Nucleus accumbens (tissue), 56 donors: ENCODE measurements at places on chromosomes 7 and 10.

- no peak for DNase-seq
Observed at GRCh38 chr7:117587931-117588330, 108.1 kb downstream of the CFTR start.

- no peak for DNase-seq
Observed at GRCh38 chr10:106930751-106931150, 233.8 kb downstream of the SORCS1 start.

GRCh38 chr7:31052487-31052840, 356 bp downstream of the ADCYAP1R1 start:
- no peak for DNase-seq

DNA sequence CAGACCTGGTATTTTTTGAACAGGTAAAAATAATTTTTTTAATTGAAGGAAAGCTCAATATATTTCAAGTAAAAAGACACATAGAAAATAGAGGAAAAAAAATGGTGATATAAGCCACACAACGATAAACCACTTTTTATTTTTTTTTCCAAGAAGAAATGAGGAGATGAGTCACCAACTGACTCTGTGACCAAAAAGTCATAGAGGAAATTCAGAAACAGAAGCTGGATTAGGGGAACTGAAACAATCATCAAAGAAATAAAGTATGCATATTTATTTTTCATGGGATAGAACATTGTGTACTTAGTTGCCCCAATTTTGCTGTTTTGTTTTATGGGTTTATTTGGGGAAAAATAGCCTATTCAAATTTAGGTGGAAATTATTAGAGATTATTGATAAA, 176.8 kb upstream of the AGR3 start:
- no peak for DNase-seq

DNA sequence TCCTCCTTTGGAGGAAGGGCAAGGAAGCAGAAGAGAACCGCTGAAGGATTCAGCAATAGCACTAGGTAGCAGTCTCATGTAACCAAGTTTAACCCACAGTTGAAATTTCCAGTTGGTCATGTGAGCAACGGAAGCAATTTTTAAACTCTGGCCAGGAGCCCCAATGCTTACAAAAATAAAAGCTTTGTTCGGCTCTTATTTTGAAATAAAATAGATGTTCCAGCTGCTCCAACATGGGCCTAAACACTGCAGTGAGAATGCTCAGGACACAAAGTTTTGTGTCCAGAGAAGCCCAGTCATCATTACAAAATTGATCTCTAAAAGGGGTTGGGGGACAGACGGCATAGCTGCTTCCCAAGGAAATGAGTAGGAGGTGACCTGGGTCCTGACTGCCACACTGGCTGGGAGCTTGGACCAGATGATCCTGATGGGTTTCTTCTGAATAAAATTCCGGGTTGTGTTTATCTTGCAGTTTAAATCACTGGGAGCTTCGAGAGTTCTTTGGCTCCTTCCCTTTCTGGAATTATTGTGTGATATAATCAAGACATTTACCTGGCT, 452 bp upstream of the TMEM140 start:
- no peak for DNase-seq

GRCh38 chr10:116708391-116708821, 34.0 kb downstream of the HSPA12A start:
- DNase-seq = no peak

- no peak for DNase-seq
Observed at GRCh38 chr10:111646021-111646420, 537.5 kb downstream of the GPAM start.

- no peak for DNase-seq
Observed at GRCh38 chr7:129308047-129308446, 83.2 kb downstream of the AHCYL2 start.

GRCh38 chr10:110504111-110504735, 6.5 kb downstream of the DUSP5 start:
- no peak for DNase-seq

- no peak for DNase-seq
Observed at GRCh38 chr10:46297406-46298204, 10.8 kb downstream of the ANTXRL start.

- no peak for DNase-seq
Observed at GRCh38 chr10:101725296-101726114, 30.5 kb upstream of the FBXW4 start.

- no peak for DNase-seq
Observed at GRCh38 chr7:28121496-28121895, 59.1 kb downstream of the JAZF1 start.

DNA sequence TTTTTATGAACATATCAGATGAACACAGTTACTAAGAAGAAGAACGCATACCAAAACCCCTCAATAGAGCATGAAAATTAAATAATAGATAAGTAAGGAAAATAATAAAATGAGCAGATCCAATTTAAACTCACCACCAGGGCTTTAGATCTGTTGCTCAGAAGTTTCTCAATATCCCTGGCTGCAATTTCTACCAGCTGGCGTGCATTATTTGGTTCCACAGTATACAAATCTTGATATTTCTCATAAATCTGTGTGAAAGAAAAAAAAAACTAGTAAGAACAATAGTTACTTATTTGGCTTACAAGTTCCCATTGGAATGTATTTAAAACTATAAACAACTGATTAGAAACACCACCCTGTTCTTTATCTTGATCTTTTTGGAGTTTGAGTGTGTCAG, 108.6 kb downstream of the CACNA2D1 start:
- no peak for DNase-seq

DNA sequence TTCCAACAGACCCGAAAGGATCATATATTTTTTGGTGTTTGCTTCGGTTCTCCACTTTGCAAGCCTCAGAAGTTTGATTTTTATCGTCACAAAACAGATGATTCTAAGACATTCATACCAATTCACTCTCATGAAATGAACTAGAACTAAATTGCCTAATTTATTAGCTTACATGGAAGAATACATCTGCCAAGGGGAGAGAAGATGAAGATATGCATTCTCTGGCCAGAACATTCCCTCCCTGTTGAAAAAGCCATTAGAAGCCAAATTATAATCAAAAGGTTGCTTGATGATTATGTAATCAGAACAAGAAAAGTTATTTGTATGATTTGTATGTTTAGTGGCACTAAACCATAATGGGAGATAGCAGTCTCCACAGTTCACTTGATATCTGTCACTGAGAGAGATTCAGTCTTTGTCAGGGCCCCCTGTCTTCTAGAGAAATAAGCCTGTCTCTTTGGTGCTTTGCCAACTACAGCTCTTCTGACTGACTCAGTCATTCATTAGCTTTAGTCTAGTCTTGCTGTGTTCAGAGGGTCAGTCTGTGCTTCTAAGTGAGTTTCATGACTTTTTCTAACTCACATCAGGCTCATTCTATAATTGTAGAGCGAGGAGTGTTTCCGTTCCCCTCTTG, 95.3 kb upstream of the GNAI1 start:
- no peak for DNase-seq

DNA sequence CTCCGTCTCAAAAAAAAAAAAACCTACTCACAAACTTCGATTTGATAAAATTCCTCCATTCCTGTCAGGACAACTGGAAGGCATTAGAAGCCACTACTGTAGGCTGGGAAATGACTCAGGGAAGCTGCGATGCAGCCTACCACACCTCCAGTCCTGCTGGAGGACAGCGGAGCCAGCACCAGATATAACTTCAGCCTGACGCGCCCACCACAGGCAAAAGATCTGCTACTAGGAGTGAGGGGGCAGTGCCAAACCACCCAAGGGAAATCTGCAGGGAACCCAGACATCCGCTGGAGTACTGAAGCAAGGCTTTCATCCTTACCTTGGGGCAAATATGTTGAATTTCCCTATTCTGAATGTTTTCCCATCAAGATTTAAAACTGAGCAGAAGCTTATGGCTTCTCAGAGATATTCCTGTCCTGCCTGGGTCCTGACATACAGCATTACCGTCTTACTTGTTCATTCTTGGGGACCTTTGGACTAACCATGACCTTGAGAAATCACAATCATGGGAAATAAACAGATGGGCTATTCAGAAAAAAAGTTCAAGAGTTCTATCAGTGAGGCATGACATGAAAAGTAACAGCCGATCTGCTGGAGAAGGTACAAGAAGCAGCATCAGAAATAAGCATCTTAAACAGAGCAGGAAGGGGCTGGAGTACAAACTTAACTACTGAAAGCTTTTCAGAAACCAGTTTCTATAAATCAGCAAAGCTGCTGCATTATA, 20.4 kb downstream of the BCCIP start:
- DNase-seq = no peak

DNA sequence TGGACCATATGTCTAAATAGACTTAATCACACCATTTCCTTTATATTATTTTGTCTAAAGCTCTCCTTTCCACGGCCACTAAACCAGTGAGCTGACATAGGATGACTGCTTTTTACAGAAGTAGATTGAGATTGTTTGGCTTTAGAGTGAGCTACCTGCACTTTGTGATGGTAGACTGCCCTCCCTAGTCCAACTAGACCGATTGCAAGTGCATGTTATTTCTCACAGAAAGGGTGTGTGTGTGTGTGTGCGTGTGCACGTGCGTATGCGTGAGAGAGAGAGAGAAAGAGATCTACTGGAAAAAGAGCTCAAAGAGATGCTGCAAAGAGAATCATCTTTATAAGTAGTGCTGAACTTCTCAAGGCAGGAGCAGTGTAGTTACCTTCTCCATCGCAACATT, 60.7 kb downstream of the VCL start:
- DNase-seq = no peak

DNA sequence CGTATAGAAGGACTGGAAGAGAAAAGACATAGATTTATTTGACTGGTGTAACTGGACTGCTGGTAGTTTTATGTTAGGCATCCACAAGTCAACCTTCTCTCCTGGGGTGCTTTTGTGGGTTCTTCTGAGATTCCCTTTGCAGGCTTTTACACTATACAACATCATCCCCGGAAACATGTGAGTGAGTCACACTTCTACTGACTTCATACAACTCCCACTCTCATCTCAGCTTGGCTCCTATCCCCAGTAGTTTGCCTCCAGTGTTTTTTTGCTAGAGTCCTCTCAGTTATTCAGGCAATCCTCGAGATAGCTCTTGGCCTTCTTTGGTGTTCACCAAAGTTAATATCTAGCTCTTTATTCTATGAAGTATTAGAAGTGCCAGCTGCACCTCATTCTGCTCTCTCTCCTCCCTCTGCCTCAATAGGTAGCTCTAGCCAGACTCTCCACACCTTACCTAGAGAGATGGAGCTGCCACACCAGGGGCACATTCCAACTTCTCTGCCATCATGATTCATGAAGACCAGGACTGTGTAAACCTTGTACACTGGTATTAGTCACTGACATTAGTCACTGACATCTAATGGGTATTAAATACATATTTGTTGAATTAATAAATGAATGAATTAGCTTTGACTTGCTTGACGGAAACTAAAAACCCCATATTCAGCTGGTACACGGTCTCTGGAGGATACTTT, 281.9 kb downstream of the PPP1R3A start:
- no peak for DNase-seq

GRCh38 chr7:5500777-5501350, 77.2 kb upstream of the TNRC18 start:
- no peak for DNase-seq

DNA sequence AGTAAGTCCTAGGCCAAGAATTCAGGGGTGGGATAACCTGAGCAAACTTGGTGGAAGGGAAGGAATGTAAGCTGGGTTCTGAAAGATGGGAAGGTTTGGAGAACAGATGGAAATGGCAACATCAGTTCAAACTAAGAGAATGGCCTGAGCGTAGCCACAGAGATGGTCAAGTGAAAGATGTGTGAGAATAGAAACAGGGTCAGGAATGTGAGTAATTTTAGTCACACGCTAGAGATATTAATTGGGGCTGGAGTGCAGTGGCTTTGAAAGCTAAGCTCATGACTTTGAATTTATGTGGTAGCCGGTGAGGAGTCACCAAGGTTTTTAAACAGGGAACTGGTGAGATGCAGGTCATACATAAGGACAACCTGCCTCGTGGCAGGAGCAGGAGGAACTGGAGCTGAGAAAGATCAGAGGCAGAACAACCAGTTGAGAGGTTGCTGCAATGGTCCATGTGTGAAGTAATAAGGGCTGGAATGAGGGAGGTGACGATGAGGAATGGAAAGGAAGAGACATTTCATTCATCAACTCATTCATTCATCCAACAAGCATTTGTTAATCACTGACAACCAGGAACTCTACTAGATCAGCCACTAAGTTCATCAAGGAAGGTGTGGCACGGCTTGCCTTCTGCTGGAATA, 12.9 kb upstream of the SORBS1 start:
- DNase-seq = no peak

DNA sequence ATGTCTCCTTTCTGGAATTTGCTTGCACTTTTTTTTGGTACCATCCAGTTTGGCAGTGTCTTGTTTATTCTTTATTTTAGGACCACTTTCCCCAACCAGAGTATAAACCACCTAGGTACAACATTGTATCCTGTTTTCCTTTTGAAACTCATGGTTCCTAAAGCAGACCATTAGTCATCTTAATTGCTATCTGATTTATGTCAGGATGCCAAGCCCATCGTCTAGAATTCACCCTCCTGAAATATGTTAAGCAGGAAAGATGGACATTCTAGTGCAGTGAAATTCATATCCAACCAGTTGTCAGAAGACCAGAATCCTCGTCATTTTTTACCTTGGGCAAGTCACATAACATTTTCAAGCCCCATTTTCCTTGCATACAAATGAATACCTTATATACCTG, 223.6 kb upstream of the KMT2E start:
- DNase-seq = no peak
